ENCODE measurements at places on chromosomes 2 and 18. TPM values are rescaled to one million over a fixed set of nuclear protein-coding genes. Genes with fewer than 3 reads are reported as not detected.

Gene TUBA3E
- total RNA-seq: not detected

Gene SATB2
- 1.2 TPM for total RNA-seq

Gene TRIB2
- total RNA-seq: 16.1 TPM

Gene DPP10
- not detected for total RNA-seq

Gene LINC00305
- total RNA-seq: not detected

Gene ACMSD
- total RNA-seq: not detected

Gene FAM161A
- 1.2 TPM for total RNA-seq

Gene CCDC68
- total RNA-seq: 24.3 TPM

Gene ADAM23
- total RNA-seq: 2.7 TPM

Gene RPRM
- total RNA-seq: not detected

Gene RGPD4
- total RNA-seq: not detected

Gene ST8SIA5
- total RNA-seq: not detected

Gene C2orf80
- not detected for total RNA-seq

Gene HOXD8
- total RNA-seq: 11.8 TPM

Gene GKN1
- not detected for total RNA-seq

Gene LOXHD1
- not detected for total RNA-seq

Gene MRPS5
- total RNA-seq: 50.9 TPM

Gene PLEKHH2
- total RNA-seq: 4.8 TPM

Gene ANKRD29
- total RNA-seq: 2.3 TPM

Gene HOXD13
- 0.53 TPM for total RNA-seq

Gene LONRF2
- total RNA-seq: 0.53 TPM

Gene LOXL3
- total RNA-seq: 12.9 TPM

Gene BMPR2
- 13.8 TPM for total RNA-seq

Gene INPP1
- 18.8 TPM for total RNA-seq

Gene NDUFAF7
- 18.5 TPM for total RNA-seq

Gene FAHD2B
- 11.2 TPM for total RNA-seq

Gene CROCC2
- 0.35 TPM for total RNA-seq

Gene SKOR2
- total RNA-seq: not detected

Gene SLC9A4
- not detected for total RNA-seq

Gene ST6GAL2
- 0.58 TPM for total RNA-seq

Gene IL36A
- not detected for total RNA-seq

Gene HAT1
- total RNA-seq: 56.2 TPM

Gene ARHGEF33
- total RNA-seq: not detected

Gene ANKRD30B
- total RNA-seq: not detected

Gene ATIC
- 47.3 TPM for total RNA-seq

Gene SCN7A
- not detected for total RNA-seq

Gene DIPK1C
- not detected for total RNA-seq

Gene FASTKD2
- 34.6 TPM for total RNA-seq

Gene PAIP2B
- 0.86 TPM for total RNA-seq

Data from myometrial cell (primary cell).